ENCODE measurements at places on chromosomes 1 and 21.

- no peak for DNase-seq
Measured at GRCh38 chr1:173355281-173356031, 121.7 kb upstream of the PRDX6 start.

GRCh38 chr1:11749203-11749689 lies 12.7 kb upstream of the C1orf167 start:
- DNase-seq: peak; percentile 37

- DNase-seq: no peak
Measured at GRCh38 chr1:148263906-148264255, 111.8 kb upstream of the NBPF11 start.

DNA sequence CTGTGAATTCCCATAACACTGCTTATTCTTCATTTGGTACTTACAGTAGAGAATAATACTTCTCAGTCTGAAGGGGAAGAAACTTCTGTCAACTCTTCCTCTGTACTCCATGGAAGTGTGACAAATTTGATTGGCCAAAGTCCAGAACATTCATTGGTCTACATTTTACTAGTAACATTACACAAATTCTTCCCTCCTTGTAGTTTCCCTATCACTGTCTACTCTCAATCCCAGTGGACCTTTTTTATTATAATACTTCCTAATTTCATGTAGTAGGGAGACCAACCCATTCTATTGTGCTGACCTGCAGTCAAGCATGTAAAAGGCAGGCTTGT lies 74.7 kb downstream of the ALG6 start:
- no peak for DNase-seq

GRCh38 chr1:111600886-111601386 lies 18.7 kb upstream of the RAP1A start:
- no peak for DNase-seq

All from cardiac muscle cell (in vitro differentiated cells and primary cell).